ENCODE measurements at places on chromosomes 7 and 10.

GRCh38 chr10:13673156-13673555 is 86.4 kb downstream of the PRPF18 start:
- DNase-seq, result no peak

DNA sequence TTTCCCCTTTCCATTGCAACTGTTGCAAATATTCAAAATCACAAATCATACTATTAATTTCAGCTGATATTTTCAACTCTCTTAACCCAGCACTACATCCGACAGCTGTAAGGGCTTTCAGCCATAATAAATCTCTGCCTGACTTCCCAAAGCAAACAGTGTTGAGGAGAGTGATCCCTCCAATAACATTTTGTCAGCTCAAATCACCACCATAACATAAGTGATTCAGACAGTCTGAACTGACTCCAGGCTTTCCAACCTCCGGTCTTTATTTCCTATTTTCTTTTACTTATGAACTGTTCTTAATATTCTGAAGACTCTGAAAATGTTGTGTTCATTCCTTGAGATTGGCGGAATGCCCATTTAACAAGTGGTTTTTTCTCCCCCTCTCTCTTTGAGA is 1085.9 kb downstream of the GATA3 start:
- DNase-seq, result no peak

DNA sequence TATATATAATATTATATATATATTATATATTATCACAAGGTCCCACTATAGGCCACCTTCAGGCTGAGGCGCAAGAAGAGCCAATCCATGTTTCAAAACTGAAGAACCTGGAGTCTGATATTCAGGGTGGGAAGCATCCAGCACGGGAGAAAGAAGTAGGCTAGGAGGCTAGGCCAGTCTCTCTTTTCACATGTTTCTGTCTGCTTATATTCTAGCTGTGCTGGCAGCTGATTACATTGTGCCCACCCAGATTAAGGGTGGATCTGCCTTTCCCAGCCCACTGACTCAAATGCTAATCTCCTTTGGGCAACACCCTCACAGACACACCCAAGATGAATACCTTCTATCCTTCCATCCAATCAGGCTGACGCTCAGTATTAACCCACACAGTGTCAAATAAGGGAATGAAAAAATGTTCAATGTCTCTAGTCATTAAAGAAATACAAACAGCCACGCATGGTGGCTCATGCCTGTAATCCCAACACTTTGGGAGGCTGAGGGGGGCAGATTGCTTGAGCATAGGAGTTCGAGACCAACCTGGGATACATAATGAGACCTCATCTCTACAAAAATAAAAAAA is 135.4 kb upstream of the PCBD1 start:
- no peak for DNase-seq

DNA sequence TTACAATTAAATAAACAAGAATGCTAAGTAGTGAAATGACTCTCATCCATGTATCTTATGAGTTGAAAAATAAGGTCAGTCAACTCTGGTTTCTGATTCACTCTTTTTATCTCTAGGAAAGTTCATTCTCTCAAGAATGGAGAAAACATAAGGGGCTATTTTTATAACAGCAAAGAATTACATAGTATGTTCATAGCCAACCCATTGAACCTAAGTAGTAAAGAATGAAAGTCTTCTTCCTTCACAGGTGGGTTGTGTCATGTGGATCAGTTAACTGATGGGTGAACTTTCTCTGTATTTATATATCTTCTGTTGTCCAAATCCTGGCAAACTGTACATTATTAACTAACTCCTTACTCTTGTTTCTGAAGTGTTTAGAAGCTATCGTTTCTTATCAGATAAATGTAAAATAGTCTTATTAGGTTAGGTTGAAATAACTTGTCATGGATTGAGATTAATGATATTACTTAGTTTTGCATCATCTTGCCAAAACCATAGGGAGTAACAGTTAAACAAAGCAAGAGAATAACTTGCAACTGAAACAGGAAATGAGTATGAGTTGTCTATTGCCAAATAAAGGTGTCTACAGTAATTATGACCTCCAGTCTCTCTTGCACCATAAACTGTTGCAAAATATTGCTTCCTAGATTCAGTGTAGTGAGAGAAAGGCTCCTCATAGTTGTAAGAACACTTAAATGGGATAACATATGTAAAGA is 86.8 kb downstream of the ANKRD7 start:
- no peak for DNase-seq

- DNase-seq, result no peak
These were observed 28.6 kb upstream of the SAR1A start for GRCh38 chr10:70198696-70199466.

DNA sequence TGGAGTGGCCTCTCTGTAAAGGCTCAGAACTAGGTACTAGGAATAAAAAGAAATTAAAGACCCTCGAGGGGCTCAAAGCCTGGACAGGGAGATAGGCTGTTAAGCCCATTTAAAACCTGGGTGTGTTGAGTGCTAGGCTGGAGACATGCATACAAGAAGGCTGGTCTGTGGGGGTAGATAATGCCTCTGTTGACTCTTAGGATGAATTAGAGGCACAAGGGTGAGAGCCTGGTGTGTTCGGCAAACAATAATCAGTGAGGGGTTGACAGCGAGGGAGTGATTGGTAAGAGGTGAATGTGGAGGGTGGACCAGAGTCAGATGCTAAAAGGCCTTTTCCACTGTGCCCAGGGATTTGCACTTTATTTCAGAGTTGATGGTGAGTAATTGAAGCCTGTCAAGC is 12.7 kb downstream of the GSTO2 start:
- no peak for DNase-seq
